ENCODE measurements at places on chromosomes 16 and 17.

DNA sequence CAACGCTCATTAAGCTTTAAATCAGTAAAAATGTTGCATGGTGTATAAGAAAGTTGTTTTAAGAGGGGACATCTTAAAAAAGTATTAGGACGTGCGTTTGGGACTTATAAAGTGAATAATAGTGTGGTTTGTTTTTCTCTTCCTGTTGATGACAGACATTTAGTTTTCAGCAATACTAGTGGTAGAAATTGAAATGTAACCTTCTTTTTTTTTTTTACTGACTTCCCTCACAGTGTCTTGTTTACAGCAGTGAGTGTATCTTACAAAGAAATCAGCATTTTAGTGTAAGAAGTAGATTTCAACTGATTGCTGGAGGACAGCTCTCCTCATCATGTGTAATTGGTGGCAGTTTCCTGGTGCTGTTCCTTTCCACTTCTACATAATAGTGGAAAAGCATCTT lies 39.6 kb downstream of the CYLD start:
- no peak for DNase-seq

DNA sequence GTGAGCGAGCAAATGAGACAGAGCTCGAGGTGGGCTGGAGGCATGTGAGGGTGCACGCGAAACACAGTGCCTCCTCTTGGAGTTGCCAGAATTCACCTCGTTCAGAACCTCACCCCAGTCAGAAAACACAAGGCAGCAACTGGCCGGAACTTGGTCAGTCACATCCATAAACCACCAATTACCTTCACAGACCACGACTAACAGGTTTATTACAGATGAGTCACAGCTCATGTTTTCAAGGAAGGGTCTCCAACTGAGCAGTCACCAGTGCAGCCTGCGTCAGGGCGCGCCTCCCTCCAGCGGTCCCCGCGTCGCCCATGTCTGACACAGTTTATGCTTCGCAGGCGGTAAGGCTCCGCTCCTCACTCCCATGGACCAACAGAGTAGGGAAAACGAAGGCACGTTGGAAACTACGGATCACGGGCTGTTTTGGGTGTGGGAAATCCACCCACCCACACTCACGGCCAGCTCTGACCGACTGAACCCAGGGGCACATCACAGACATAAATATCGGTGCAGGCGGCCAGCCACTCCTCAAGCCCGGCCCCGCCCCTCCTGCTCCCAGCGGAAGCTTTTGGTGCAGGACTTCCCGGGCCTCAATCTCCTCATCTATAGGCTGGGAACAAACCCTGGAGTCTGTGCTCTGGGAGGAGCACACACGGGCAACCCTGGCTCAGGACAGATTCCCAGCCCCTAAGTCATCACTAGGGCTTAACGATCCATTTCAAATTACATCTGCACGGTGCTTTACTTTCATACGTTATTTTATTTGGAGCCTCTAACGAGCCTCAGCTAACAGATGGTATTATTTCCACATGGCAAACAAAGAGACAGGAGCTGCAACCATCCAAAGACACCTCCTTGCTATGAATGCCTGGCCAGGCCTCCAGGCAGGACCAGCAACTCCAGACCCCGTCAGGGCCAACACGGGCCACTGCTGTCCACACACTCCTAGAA lies 126.3 kb downstream of the ZNF778 start:
- no peak for DNase-seq

GRCh38 chr16:15536843-15537242 lies 102.5 kb downstream of the BMERB1 start:
- DNase-seq: no peak

DNA sequence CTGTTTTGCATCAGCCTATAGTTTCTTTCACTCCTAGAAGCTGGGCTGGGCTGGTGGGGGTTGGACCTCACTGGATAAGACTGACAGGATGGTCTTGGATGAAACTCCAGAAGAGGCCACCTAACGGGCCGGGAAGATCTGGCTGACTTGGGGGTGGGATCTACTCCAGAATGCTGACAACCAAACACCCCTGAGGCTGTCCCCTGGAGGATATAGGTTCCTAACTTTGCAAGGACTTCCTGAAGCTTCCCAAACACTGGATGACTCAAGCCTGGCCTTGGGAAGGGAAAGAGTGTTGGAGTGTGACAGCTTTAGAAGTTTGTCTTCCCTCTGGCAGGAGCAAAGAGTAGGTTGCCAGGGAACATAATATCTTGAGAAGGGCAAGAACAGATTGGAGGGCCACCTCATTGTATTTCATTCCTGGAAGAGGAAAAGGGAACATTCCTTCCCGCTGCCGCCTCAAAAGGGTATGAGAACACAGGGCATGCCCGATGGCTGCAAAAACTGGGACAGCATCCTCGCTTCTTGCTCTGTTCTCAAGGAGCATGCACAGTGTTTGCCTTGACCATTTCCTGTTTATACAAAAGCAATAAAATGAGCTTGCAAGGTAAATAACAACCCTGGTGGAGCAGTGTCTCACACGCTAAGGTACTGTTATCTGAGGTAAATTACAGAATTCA lies 6.8 kb upstream of the CYB5B start:
- DNase-seq: no peak

- no peak for DNase-seq
Observed at GRCh38 chr16:28511801-28512789, 5.5 kb upstream of the IL27 start.

DNA sequence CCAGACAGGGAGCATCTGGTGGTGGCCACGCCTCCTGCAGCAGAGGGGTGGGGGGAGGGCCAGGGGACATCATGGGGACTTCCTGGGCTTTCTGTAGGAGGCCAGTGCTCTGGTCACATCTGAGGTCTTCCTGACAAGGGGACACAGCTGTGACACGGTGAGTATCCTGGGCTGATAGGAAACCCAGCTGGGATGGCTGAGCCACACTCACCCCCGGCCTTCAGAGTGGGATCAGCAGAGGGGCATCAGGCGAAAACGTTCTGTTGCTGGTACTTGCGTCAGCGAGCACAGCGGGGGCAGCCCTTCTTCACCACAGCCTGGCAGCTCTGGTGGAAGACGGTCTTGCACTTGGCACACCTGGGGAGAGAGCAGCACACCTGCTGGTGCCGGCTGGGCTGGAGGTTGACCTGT lies 122.9 kb upstream of the SMURF2 start:
- DNase-seq: no peak

DNA sequence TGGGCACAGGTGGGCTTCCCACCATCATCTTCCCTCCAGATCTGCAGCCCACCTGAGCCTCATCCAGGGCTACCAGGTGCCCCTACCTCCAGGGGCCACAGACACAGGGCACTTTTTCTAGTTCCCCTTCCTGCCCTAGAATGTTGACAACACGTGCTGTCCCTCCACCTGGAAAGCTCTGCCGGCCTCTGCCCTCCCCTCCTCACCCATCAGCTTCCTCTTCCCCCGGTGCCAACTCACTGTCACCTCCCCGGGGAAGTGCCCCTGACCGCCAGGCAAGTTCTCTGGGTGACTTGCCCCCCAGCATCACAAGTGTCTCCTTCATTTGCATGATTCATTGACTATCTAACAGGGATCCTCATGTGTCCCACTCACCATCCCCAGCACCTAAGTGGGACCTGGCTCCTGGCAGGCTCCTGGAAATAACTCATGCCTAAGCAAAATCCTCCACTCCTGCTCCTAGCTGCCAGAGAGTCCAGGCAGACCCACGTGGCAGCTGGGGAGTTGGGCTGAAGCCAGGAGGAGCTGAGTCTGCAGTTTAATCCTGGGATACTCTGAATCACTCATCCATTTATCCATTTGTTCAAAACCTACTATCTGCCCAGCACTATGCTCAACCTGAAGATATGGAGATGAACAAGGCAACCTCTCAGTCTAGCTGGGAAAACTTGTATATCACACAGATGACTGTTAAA lies 304.4 kb downstream of the FOXL1 start:
- DNase-seq: no peak

GRCh38 chr17:28427371-28427770 lies 21.4 kb upstream of the SLC46A1 start:
- no peak for DNase-seq

DNA sequence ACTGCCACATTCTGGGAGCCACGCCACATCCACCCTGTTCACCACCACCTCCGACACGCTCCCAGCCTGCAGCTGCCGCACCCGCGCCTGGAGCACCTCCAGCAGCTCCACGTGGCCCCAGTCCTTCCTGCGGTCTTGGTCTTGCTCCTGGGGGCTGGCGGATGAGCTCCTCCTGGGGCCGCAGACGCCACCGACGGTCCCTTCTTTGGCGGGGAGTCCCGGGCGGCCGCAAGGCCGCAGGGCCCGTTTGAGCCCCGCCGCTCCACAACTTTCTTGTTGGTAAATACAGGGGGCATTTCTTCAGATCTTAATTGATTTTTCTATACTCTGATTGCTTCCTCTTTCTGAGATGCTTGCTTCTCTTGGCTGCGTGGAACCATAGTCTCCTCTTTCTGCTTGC lies 75.3 kb upstream of the MED13 start:
- no peak for DNase-seq

GRCh38 chr17:72363089-72363610 lies 242.3 kb downstream of the SOX9 start:
- no peak for DNase-seq

DNA sequence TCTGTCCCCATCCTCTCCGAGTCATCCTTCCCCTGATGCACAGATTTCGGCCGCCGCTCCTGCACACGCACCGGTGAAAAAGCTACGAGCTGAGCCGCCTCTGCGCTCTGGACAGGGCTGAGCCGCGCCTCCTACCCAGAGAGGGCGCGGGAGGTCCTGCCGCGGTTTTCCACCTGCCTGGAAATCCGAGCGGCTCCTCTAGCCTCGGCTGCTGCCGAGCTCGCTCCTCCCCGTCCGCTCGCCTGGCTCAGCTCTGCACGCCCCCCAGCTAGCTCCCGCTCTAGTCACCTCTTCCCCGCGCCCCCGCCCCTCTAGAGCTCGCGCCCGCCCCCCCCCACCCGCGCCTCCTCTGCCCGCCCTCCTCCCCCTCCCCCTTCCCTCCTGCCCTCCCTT lies 198 bp upstream of the SHISA9 start:
- DNase-seq: no peak

DNA sequence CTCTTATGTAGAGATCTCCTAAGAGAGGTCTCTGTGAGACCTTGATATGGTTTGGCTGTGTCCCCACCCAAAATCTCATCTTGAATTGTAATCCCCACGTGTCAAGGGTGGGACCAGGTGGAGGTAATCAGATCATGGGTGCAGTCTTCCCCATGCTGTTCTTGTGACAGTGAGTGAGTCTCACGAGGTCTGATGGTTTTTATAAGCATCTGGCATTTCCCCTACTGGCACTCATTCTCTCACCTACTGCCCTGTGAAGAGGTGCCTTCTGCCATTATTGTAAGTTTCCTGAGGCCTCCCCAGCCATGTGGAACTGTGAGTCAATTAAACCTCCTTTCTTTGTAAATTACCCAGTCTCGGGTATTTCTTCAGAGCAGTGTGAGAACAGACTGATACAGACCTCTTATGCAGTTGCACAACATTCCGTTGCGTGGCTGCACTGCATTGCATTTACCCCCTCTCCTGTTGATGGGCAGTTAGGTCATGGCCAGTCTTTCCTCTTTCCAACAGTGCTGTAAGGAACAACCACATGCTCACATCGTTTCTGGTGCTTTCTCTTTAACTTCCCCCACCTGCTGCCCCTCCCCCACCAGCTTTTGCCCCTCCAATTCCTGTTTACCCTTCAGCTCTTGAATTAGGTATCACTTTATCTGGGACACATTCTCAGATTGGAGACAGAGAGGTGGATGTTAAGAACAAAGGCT lies 43.6 kb upstream of the MED9 start:
- no peak for DNase-seq

GRCh38 chr16:1654505-1655268 lies 23.4 kb upstream of the JPT2 start:
- DNase-seq: no peak

DNA sequence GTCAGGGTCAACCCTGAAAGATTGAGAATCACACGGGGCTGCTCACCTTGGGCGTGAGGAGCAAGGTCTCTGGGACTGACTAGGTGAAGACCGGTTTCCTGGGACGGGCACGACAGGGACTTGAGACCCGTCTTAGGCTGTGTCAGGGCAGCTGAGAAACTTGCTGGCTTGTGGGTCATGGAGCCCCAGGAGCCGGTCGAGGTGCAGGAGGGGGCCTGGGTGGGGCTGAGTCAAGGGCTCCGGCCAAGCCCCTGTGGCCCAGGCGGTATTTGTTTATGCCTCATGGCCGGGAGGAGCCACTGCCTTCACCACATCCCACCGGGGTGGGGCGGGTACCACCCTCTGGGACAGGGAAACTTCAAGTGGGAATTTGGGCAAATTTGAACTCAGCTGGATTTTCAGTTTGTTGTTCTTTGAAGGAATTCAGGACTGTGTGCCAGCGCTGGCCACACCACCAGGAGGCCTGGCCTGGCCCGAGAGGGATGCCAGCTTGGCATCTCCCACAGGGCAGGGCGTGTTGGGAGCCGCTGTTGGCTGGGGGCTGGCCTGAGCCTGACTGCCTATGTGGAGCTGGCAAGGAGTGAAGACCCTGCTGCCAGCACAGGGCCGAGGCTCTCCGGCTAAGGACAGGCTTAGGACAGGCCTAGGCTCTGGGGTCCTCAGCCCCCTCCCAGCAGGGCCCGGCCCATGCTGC lies 116.1 kb downstream of the METRNL start:
- DNase-seq: no peak

- DNase-seq: no peak
Observed at GRCh38 chr16:8486985-8487384, 103.3 kb downstream of the TMEM114 start.

GRCh38 chr16:30858829-30859423 lies 35.0 kb downstream of the BCL7C start:
- no peak for DNase-seq

DNA sequence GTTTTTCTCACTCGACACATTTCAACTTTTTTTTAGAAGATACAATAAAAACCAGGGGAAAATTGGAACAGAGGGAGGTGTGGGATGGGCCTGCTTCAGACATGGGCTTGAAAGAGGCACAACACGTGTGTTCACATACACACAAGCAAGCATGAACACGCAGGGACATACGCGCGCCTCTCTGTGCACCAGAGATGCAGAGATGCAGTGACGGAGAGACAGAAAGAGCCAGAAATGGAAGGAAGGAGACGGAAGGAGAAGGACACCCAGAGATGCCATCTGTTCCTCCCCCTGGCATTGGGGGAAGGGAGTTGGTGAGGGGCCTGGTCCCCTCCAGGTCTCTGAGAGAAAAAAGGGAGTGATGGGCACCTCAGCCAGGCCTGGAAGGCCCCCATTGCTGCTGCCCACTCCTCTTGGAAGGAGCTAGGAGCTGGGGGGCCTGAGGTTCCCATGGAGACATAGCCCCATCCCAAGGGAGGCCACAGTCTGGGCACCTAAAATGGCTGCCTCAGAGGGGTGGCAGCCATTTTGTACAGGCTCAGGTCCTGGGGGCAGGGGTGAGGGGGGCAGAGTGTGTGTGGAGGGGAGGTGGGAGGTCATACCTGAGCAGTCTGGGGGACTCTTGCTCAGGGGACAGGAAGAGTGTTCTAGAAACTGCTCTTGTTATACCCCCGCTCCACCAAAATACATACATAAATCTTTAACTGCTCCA lies 3.8 kb upstream of the NEUROD2 start:
- DNase-seq: no peak
